ENCODE measurements at places on chromosomes 4 and X.

- peak; percentile 48 for DNase-seq
These were observed 2.9 kb downstream of the EDA start for GRCh38 chrX:69618803-69619202.

DNA sequence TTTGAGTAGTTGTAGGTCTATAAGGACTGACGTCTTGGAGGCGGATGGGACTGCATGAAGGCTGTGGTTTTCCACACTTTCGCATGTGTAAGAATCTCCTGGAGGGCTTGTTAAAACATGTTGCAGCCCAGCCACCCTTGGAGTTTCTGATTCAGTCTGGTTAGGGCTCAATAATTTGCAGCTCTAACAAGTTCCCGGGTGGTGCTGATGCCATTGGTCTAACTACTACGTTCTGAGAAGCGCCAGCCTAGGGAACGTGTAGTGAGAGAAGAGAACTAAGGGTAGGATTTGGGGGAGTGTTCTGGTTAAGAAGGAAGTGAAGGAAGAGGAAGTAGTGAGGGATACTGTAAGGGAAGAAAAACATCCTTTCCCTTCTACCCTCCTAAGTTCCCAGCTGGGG, 138.9 kb downstream of the LARP7 start:
- DNase-seq = no peak

- peak; percentile 91 for DNase-seq
These were observed 75.4 kb downstream of the FBXW7 start for GRCh38 chr4:152460488-152460887.

GRCh38 chrX:66633541-66633940, 5.3 kb downstream of the EDA2R start:
- DNase-seq = peak; percentile 64

- DNase-seq = no peak
These were observed 6.3 kb downstream of the DCHS2 start for GRCh38 chr4:154485127-154485773.

DNA sequence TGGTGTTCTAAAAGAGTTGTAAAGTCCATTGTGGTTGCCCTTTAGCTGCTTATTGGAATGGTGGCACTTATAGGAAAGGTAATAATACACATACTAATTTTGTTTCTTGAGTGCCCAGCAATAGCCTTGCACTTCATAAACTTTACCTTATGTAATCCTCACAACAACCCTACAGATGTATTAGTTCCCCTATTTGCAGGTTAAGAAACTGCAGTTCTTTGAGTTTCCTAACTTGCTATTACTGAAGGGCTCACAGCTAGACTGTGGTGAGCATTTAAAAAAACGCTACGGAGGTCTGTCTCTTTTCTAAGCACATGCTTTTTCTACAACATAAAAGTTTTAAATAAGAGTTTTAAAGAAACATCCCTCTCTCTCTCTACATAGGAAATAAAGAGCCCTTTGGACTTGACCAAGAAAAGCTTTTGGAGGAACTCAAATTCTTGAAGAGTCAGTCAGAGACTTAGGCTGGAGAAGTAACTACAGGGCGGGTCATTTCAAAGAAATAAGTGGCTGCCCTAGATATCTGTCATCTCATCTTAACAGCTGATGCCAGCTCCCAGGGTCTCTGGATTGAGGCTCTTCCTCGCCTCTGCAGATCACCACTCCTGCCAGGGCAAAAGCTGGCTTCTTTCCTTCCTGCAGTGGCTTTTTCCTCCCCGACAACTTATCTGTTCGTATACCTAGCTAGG, 42.0 kb upstream of the FBXW7 start:
- DNase-seq = peak; percentile 12

- no peak for DNase-seq
These were observed 71.3 kb upstream of the FBXW7 start for GRCh38 chr4:152607178-152607577.

DNA sequence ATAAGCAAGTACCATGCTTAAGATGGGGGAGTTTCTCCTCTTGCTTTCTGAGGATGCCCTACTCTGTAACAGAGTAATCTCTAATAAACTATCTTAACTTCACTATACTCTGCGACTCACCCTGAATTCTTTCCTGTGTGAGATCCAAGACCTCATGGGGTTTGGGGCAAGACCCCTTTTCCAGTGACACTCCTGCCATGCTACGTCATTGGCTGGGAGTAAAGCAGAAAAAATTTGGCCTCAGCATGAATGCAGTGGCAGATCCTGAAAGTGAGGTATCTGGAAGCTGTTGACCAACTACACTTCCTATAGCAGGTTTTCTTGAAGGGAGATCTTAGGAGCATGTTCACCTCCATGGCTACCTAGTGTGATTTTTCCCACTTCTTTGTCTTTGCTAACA, 109.1 kb upstream of the MED14 start:
- no peak for DNase-seq

DNA sequence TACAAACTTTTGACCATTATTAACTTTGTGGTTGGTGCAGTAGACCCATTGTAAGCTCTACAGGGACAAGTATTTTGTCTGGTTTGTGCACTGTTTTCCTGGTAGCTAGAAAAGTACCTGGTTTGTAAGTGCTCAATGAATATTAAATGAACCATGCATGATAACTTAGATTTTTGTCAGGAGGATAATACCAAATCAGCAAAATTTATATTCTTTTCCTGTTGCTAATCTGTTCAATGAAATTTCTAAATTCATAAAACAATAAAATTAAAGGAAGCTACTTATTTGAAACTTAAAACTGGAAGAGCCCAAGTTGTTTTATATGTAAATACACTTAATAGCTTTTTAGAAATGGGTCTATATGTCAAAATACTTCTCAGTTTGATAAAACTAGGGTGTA, 17.6 kb downstream of the HSPA4L start:
- no peak for DNase-seq

- DNase-seq = no peak
These were observed 1.9 kb upstream of the DUSP9 start for GRCh38 chrX:153645151-153645550.

DNA sequence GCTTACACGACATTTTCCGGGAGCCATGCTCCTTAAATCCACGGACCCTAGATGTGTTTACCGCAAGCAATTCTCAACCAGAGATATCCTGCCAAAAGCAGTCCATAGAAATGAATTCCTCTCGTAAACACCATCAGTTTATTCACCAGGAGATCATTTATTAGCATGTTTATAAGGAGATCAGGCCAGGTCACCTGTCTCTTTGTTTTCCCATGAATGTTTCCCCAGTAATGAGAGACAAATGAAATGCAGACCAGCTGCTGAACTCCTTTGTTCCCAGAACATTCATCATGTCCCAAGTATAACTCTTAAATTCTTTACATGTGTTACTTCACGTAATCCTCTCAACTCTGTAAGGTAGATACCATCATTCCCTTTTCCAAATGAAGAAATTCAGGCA, 137.1 kb downstream of the DDX53 start:
- DNase-seq = no peak

DNA sequence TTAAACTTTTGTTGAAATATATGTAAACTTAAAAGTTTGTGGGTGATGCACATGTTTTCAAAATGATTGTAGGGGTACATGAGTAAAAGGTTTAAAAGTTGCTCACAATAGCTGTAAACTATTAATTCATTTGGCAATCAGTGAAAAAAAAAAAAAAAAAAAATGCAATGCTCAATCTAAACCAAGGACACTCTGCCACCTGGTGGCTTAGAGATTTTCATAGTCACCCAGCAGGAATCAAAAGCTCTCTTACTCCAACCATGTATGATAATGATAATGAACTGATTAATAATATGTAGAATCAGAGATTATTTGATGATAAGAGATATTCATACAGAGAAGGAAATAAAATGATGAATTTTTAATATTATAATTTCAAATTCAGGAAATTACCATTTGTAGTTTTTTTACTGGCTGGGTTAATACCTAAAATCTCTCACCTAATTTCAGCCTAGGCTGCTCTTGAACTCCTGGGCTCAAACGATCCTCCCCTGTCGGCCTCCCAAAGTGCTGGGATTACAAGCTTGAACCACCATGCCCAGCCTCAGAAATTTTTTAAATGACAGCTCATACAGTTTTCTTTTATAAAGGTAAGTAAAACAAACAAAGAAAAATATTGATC, 46.9 kb upstream of the SLC25A4 start:
- DNase-seq = peak; percentile 78

GRCh38 chrX:132209527-132209926, 9.7 kb downstream of the RAP2C start:
- peak; percentile 69 for DNase-seq

- no peak for DNase-seq
These were observed 74.0 kb downstream of the GRIA2 start for GRCh38 chr4:157294575-157294974.

- DNase-seq = no peak
These were observed 1058.3 kb upstream of the SLIT2 start for GRCh38 chr4:19193274-19193981.

DNA sequence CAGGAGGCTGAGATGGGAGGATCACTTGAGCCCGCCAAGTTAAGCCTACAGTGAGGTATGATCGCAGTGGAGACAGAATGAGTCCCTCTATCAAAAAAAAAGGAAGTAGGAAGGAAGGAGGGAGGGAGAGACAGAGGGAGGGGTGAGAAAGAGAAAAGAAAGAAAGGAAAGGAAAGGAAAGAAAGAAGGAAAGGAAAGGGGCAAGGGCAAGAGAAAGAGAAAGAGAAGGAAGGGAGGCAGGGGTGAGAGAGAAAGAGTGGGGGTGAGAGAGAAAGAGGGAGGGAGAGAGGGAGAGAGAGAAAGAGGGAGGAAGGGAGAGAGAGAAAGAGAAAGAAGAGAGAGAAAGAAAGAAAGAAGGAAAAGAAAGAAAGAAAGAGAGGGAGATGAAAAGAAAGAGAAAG, 13.2 kb downstream of the ELF2 start:
- DNase-seq = no peak

GRCh38 chr4:80446664-80447063, 111.1 kb downstream of the CFAP299 start:
- peak; percentile 58 for DNase-seq

DNA sequence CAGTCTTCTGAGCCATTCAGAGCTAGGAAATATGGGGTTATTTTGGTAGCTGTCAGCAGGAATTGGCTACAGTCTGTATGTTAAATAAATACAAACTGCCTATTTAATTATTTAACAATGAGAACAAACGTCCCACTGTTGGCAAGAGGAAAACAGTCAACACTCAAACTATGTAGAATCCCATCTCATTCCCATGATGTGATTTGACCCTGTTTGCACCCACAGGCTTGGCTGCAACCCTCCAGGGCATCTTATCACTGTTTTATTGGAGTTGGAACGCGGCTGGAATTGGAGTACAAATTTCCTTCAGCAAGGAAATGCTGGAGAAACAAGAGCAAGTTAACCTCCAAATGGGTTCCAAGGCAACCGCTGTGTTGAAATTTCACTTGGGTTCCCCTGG, 124.0 kb downstream of the KIT start:
- no peak for DNase-seq

GRCh38 chr4:17811078-17811603, 362 bp downstream of the NCAPG start:
- peak; percentile 58 for DNase-seq

GRCh38 chrX:154333837-154334271, 38.3 kb downstream of the TKTL1 start:
- no peak for DNase-seq

DNA sequence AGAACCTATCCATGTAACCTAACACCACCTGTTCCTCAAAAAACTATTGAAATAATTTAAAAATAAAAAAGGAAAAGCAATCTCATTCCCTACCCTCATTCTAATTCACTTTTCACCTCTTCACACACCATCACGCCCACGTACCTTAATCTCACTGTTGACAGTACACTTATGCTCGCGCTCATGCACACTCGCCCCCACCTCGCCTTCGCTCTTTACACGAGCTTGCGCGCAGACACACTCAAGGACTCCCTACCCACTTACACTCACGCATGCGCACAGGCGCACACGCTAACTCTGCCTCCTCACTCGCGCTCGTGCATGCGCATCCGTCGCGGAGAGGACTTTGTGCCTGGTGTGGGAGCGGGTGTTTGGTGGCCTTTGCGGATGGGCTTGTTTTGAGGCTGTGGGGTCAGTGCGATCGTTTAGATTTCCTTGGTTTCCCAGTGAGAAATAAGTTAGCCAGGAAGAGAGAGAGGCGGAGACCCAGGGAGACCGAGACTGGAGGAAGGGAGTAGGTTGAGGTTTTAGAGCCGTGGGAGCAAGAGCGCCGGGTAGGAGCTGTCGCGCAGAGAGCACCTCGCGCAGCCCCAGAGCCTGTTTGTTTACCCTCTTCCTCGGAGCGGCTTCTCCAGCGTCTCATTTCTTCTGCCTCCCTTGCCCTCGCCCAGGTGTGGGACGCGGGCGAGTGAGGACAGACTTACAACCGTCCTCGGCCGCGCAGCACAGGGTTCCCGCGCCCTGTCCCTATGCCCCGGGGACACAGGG, 8.1 kb upstream of the GSX2 start:
- peak; percentile 94 for DNase-seq

DNA sequence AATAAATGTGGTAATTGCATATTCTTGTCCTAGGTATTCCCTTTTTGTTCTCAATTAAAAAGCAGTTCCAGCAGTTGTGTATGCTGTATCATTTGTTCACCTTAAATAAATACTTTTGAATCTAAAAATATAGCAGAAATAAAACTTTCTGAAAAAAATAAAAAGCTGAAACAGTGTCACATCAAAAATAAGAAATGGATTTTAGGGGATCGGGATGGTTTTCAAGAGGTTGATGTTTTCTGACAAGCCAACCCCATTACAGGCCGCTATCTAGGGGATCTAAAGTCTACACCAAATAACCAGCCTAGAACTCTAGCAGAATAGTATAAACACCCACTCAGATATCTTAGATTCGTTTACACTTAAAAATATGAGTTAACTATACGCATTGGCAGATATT, 95.4 kb upstream of the MAML3 start:
- DNase-seq = peak; percentile 72

GRCh38 chrX:23664496-23664895, 2.8 kb upstream of the PRDX4 start:
- no peak for DNase-seq

DNA sequence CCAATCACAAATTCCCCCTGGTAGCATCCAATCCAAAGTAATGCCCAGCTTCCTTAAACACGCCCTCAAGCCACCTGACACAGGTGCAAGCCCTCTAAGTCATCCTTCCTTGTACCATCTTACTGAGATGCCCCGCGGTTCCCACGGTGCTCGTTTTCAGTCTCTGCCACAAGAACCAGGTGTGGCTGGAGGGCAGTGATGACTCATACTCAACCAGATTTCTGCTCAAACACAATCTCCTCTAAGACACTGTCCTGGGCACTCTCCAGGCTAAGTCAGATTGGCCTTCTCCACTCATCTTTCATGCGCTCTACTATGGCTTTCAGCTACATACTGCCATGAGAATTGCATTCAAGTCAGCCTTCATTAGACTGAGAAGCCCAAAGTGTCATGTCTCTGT, 3.5 kb downstream of the SH3KBP1 start:
- DNase-seq = no peak

DNA sequence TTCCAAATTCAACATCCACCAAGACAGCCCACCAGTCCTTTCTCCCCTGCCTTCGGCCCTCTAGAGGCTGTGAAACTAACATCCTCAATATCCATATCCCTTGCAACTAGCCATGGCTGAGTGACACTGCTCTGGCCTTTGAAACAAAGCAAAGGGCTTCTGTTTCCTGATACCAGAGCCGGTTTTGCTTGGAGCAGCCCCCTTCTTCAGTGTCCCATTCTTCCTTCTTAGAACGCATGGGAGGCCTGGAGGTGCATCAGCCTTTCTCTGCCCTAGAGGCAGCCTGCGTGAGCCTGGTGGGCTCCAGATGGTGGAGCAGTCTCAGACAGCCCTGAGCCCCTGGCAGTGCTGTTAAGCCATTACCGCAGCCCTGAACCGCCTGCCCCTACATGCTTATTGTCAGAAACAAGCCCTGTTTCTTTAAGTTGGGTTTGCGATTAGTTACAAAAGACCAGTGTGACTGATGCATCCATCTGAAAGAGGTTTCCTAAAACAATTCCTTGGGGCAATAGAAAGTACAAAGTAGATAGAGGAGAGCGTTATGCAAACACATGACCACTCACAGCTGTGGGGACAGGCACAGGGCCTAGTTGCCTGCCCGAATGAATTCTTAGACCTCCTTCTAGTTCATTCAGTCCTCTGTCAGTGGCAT, 74.1 kb downstream of the EVC start:
- peak; percentile 43 for DNase-seq

Measured in adipocyte (in vitro differentiated cells).